ENCODE measurements at places on chromosomes 16 and 17.

- peak; percentile 57 for DNase-seq
Observed at GRCh38 chr16:13936596-13937081, 16.7 kb downstream of the ERCC4 start.

DNA sequence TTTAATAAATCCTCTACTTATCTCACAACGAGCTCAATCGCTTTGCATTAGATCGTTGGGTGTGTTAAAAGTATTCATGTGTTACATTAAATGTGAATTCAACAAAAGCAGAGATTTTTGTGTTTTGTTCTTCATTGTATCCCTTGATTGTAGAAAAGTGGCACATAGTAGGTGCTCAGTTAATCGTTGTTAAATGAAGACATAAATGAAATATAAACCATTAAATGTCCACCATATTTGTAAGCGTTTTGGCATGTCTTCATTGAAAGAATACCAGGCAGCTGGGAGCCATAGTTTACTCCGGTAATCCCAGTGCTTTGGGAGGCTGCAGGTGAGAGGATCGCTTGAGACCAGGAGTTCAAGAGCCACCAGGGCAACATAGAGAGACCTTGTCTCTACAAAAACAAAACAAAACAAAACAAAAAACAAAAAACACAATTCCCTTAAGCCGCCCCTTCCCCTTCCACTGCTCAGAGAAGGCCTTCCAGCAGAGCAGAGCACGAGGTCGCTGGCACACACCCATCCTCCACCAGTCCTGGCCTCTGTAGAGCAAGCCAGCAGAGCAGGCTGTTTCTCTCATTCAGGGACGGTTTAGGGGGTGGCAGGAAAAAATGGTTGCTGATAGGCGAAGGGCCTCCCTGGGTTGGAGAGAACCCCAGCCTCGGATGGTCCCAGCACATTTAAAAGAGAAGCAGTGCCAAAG, 673 bp upstream of the CHD9 start:
- no peak for DNase-seq

DNA sequence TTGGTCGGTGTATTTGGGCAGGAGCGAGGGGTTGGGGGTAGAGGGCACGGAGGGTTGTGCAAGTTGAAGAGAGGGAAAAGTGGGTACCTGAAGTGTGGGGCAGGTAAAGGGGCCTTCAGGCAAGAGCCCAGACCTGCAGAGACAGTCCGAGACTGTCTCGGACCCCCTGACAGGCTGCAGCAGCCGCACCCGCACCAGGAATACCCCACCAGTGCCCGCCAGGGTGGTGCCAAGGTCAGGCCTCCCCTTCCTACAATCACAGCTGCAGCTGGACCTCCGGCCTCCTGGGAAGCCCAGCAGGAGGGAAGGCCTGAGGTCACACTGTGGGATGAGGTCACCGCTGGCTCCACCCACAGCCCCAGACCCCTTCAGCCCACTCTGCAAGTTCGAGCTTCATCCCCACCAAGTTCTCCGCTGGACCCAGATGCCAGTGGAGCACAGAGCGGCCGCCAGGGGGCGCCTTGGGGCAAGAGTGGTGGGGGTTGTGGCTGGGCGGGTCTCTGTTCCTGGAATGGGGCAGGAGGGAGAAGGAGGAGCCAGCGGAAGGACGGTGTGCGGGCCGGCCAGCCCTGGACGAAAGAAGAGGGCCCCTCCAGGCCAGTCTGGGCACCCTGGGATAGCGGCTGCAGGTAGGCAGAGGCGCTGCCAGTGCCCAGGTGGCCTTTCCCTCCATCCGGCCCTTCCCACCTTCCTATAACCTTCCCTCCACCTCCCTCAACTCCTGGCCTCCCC, at the start of gene HSD3B7:
HSD3B7 (plus strand) TSS at position 539 of the 732 bp plus-strand sequence. CDS start 452 bp downstream, outside the sequence.
- peak; percentile 86 for DNase-seq

DNA sequence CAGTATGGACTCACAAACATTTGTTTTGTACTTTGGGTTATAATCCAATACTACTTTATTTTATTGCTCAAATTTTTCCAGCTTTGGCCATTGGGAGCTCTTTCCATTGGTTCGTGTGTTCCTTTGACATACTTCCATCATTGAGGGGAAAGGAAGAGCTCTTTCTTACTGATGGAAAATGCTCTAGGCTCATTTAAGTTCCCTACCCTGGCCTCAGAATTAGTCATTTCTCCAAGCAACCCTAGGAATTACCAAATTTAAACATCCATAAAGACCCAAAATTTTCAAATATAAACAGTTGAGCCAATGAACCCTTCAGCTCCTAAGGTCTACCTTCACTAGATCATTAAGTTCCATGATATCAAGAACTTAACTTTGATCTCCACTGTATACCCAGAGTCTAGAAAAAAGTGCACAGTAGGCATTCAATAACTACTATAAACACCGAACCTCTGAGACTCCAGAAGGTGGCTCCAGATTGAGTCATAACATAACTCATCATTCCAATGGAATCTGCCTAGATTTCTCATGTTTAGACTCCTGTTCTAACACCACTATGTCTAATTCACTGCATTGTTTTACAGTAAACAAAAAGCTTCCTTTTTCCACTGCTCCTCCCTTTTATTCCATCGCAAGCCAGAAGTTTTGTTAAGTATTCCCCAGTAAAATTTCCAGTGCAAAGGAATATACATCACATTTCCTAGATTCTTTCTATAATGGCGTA, 39.0 kb downstream of the SMURF2 start:
- DNase-seq: peak; percentile 98

GRCh38 chr17:63033142-63033541, 67.1 kb downstream of the TANC2 start:
- no peak for DNase-seq

- no peak for DNase-seq
Observed at GRCh38 chr16:11666103-11667055, 1.9 kb upstream of the SNN start.

- DNase-seq: peak; percentile 74
Observed at GRCh38 chr16:19555938-19556771, 652 bp downstream of the VPS35L start.

DNA sequence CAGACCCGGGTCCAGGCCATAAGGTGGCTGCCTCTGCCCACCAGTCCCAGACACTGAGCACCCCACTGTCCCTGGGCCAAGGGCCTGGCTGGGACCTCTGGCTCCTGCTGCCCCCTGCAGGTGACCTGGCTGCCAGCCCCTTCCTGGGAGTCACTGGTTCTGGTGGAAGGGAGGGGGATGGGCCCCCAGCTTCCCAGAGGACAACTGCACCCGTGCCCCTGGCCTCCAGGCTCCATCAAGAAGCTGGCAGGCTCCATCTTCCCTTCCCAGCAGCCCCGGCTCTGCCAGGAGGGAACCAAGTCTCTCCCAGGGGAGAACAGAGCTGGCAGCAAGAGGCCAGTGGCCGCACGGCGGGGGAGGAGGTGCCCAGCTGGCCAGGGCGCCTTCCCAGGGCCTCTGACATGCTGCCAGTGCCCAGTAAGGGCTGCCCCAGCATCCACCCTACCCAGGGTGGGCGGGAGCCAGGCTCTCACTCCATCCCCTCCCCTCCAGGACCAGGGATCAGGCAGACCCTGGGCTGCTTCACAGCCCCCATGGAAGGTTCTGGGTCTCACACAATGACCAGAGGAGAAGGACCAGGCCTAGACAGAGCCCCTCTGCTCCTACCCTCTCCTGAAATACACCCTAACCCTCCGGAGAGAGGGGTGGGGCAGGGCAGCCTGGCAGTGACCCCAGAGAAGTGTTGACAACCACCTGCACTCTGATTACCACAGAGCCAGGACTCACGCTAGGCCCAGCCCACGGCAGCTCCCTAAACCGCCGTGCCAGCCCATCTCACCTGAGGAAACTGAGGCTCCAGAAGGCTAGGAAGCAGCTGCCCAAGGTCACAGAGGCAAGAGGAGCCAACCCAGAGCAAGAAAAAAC, 3.6 kb downstream of the CLUH start:
- peak; percentile 47 for DNase-seq

DNA sequence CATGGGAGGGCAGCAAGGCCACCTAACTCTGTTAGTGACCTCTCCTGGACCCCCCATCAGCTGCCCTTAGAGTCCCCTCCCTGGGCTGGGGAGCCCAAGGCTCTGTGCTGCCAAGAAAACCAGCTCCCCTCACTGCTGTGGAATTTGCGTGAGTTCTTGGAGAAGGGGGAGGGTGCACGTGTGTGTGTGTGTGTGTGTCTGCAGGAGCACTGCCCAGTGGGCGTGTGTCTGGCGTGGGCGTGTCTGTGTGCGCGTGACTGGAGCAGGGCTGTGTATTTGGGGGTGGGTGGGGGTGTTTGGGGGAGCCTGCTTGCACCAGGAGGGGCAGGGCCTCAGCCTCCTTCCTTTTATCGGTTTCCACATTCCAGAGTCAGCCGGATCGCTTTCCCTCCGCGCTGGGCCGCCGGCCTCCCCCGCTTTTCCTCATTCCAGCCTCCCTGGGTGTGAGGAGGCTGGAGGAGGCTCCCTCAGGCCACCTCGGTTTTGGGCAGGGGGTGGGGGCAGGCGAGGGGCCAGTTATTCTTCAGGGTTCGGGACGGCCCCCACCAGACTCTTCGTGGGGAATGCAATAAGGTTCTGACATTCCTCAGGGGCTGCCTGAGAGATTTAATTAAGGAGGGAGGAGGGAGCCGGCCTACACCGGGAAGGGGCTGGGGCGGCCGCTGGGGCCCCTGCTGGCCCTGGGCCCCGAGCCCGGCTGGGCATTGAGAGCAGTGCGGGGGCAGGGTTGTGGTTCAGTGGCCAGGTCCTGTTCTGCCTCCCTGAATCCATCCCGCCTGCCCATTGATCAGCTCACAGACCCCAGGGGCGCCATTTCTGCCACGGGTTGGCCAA, 2.5 kb downstream of the VASN start:
- DNase-seq: peak; percentile 87

GRCh38 chr17:57034807-57035754, 50.0 kb upstream of the AKAP1 start:
- no peak for DNase-seq

DNA sequence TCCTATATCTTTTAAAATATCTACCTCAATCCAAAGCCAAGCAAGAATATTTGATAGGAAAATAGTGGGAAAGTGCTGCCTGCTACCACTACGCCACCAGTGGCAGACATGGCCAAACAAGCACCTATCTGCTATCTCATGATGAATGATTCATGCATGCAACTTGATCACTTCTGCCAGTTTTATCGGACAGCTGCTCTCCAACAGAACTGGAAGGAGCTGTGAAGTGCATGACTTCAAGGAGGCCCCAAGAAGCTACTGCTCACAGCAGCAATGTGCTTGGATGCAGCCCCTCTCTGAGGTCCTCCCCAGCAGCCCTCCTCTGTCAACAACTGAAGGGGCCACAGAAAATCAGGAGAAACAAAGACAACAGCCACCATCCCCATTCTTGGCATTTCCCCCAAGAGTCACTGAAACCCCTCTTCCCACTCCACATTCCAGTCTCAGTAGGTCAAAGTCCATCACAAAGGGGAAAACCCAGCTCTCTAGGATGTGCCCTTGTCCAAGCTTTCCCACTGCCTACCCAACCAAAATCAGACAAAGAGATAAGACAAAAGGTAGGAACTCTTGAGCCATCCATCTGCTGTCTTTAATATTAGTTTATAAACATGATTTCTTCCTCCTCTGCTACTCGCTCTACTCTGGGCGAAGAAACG, 215.3 kb downstream of the C16orf78 start:
- no peak for DNase-seq

- peak; percentile 30 for DNase-seq
Observed at GRCh38 chr17:29048440-29049368, 5.8 kb downstream of the PIPOX start.

DNA sequence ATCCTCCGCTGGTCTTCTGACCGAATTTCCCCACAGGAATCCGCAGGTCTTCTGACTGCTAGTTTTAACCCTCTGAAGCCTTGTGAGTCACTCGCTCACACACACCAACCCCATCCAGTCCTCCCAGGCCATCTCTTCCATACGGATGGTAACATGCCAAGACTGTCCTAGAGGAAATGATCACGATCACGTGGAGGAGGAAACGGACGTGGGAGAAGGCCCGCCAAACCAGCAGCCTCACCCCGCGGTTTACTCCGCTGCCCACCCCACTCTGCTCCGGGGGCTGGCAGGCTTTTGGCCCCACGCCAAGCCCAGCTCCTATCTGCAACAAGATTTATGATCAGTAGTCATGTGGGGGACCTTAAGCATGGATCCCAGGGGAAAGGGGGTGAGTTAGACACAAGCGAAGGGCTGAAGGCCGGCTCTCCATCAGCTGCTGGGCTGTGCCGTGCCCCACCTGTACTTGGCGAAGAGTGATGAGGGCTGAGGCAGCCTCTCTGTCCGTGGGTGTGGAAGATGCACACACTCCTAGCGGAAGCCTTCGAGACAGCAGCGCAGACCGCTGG, 1.5 kb upstream of the FAAP100 start:
- peak; percentile 100 for DNase-seq

DNA sequence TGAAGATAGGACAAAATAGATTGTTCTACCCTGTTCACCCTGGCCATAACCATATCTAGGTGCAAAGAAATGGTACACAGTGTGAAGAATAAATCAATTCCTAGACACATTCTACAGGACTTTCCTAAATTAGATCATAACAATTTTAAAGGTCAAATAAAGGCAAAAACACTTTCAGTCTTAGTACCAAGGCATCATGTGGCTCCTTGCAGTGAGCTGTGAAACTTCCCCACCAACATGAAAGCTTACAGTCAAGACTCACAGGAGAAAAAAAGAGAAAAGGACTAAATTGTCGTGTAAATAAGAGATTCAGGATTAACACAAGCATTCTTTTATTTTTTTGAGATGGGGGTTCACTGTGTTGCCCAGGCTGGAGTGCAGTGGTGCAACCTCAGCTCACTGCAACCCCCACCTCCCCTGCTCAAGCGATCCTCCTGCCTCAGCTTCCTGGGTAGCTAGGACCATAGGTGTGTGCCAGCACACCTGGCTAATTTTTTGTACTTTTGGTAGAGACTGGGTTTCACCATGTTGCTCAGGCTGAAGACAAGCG, 14.2 kb downstream of the NSMCE1 start:
- DNase-seq: no peak

GRCh38 chr16:1890708-1891050, 18.7 kb upstream of the MEIOB start:
- no peak for DNase-seq

DNA sequence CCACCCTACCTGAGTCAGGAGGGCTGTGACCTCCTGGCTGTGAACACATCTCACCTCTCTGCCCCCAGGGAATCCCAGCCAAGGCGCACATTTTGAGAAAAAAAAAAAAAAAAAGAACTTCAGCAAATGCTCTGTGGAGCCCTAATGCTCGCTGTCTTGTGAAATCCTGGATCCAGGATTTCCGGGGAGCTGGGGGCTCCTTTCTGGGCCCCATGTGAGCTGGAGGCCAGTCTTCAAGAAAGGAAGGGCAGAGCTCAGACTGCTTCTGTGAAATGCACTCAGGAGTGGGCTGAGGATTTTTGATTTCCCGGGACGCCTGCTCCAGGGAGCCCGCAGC, 36.0 kb upstream of the EMP2 start:
- no peak for DNase-seq
